ENCODE measurements at places on chromosomes 7 and 10.

- DNase-seq, result no peak
Observed at GRCh38 chr10:74234569-74234968, 83.5 kb downstream of the ADK start.

DNA sequence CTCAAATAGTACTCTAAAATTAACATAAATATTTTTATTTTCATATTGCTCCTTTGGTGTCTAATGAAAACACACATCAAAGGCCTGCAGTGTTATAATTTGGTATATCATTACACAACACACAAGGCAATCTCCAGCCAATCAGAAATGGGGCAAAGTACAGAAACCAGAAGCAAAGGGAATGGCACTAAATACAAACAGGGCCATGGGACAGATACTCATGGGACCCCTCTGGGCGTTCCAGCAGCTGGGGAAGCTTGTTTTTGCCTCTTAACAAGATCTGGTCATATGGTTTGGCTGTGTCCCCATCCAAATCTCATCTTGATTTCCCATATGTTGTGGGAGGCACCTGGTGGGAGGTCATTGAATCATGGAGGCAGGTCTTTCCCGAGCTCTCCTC, 551.8 kb upstream of the NRP1 start:
- DNase-seq, result no peak

DNA sequence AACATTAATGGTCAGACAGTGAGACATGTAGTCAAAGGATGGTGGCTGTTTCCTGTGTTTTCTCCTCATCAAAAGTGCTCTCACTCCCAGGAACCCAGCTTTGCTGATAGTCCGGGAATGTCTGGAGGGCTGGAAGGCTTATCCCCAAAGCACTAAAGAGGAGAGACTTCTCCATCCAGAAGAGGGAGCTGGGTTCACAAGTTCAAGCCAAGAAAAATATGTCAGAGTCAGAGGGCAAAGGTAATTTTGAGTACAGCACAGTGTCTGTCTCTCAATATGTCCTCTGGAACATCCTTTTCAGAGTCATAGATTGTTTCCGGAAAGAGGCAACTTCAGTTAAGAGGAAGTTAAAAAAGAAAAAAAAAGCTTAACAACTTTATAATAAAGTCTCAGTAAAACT, 281.5 kb upstream of the PHYHIPL start:
- no peak for DNase-seq

- DNase-seq, result no peak
Observed at GRCh38 chr7:26065652-26066051, 86.3 kb upstream of the NFE2L3 start.

GRCh38 chr7:34451923-34452322, 206.1 kb upstream of the NPSR1 start:
- no peak for DNase-seq
